Activated B cell treated with CpG ODN at 0.5 μM for 24 hours (primary cell): ENCODE measurements at places on chromosomes 1 and 21. TPM values are rescaled to one million over a fixed set of nuclear protein-coding genes. Genes with fewer than 3 reads are reported as not detected.

- DNase-seq = no peak
These were observed 24.2 kb upstream of the EYA3 start for GRCh38 chr1:28112388-28113241.

- DNase-seq = no peak
These were observed 10.0 kb upstream of the CDA start for GRCh38 chr1:20578721-20579395.

GRCh38 chr1:161935264-161935663 lies 88.4 kb downstream of the OLFML2B start:
- DNase-seq = no peak

DNA sequence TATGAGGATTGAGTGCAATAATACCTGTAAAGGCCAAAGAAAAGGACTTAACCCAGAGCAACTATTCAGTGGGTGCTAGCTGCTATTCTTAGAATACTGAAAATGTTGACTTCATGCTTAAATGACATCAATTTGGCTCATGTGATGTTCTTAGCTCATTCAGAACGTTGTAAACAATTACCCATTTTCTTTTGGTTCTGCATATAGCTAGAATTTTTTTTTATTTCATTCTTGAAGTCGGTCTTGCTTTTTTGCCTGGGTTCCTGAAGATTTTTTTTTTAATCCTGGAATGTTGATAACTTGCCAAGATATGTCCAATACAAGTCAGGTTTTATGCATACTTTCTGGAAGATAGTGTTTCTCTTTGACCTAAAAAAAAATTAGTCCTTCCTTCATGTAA lies 772.0 kb downstream of the LTN1 start:
- no peak for DNase-seq

DNA sequence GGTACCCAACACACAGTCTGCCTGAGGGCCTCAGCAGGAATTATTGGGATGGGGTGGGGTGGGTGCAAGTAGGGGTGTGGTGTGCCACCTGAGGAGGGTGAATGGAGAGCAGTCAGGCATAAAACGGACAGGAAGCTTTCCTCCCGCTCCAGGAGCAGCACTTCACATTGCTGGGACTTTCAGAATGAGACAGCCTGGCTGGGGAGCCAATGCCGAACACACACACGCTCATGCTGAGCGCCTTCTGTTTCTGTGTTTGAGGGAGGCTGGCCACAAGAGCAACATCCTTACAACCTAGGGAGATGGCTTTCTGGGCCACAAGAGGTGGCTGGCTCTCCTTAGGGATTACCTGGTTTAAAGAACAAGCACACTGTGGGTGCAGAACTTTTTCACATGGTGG lies 98.0 kb downstream of the LAMC2 start:
- DNase-seq = no peak

GRCh38 chr1:192610112-192610889 lies 25.6 kb upstream of the RGS13 start:
- DNase-seq = no peak

DNA sequence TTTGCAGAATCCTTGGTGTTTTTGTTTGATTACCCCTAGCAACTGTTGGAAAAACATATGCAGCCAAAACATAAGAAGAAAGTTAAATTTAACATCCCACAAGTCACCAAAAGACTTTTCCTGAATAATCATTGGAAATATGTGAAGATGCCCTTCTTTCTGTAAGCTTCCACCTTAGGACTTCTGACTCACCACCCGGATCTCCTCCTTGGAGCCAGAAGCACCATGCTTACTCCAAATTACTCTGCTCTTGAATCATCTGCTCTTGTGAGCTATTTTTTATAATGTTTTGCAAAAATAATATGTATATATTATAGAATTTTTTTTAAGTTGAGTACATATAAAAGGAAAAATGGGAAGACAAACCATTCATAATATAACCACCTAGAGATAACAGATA lies 391.7 kb downstream of the KCTD3 start:
- DNase-seq = no peak

- peak; percentile 27 for DNase-seq
These were observed 490 bp downstream of the SERINC2 start for GRCh38 chr1:31413405-31414001.

DNA sequence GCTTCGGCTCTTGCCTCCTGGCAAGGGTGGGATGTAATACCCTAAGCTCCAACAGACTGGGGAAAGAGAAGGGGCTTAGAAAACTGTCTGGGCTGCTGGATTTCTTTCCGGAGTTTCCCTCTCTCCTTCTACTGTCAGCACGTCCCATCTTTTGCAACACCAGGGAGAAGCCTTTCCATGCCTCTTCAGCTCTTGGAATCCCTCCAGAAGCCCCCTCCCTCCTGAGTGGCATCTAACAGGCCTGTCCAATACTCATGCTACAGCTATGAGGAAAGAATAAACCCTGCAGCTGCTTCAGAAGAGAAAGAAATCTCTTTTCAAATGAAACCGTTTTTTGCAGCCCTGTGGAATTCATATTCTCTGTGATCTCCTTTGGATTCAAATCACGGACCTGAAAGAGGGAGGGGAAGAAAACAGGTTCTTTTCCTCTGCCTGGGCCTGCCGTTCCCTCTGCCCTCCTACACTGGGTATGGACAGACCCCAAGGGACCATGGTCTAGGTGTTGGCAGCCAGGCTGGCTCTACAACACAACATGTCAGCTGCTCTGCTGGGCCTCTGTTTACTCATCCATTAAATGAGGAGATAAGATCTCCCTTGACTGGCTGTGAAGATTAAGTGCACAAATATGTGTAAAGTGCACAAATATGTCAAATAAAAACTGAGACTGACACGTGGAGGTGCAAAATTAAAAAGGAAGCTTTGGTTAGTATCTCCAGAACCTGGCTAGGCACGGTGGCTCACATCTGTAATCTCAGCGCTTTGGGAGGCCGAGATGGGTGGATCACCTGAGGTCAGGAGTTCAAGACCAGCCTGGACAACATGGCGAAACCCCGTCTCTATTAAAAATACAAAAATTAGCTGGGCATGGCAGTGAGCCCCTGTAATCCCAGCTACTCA lies 6.0 kb upstream of the CAPN2 start:
- no peak for DNase-seq

DNA sequence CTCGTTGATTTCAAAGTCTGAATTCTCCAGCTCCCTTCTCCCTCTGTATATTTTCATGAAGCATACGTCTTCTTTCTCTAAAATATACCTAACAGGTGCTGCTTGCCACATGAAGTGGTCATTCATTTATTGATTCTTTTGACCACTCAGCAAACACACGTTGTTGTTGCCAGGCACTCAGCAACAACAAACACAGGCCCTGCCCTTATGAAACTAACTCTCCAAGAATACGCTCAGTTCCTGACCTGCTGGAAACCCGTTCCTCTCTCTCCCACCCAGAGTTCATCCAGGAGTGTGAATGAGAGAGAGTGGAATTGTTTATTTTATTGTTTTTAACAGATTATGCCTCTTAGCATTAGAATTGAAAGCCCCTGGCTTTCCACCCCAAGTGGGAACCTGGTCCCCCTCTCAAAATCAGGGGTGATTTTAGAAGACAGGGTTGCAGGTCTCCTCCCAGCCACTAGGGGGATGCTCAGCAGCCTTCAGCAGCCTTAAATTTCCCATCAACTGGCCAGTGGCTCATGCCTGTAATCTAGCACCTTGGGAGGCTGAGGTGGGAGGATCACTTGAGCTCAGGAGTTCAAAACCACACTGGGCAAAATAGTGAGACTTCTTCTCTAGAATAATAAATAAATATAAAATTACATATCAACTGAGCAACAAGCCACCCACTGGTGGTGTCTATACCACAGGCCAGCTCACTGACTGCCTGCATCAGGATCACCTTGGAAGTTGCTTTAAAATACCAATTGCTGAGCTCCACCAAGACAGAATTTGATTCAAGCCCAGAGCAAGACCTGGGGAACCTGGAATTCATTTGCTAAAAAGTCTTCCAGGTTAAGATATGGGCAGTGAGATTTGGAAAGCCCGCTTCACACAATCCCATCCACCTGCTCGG lies 181.0 kb upstream of the KLHDC7A start:
- no peak for DNase-seq

The RWDD3 gene
- 17.1 and 18.9 TPM in 2 replicates for total RNA-seq

The EDEM3 gene
- total RNA-seq = 11.5 and 16.2 TPM in 2 replicates

The ELAPOR1 gene
- 0.27 and 0.38 TPM in 2 replicates for total RNA-seq

The PPM1J gene
- total RNA-seq = 0.46 and 0.75 TPM in 2 replicates

The SETDB1 gene
- total RNA-seq = 101 and 105 TPM in 2 replicates

The MFSD2A gene
- 30.3 and 36.0 TPM in 2 replicates for total RNA-seq

The LAD1 gene
- 0.10 TPM in 1 of 2 replicates, not detected in the other for total RNA-seq
